Activated CD8-positive, alpha-beta memory T cell treated with anti-CD3 and anti-CD28 coated beads, Interleukin-2, amount 10 ng/mL, durations not matched to agents 7 days and 5 days (primary cell): ENCODE measurements at places on chromosomes 3 and 15. TPM values are rescaled to one million over a fixed set of nuclear protein-coding genes. Genes with fewer than 3 reads are reported as not detected.

DNA sequence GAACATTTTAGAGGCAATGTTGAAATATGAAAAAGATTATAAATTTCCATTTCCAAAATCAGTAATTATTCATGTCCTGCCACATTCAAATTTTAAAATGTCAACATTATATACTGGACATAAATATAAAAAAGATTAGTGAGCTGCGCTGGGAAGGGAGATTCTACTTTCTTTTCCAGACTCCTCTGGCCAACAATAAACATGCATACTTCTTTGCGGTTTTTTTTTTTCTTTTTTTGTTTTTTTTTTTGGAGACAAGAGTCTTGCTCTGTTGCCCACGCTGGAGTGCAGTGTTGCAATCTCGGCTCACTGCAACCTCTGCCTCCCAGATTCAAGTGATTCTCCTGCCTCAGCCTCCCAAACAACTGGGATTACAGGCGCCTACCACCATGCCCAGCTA, 105.5 kb downstream of the ADAM10 start:
- DNase-seq: no peak

- no peak for DNase-seq
Measured at GRCh38 chr15:60635507-60636352, 156.8 kb upstream of the ICE2 start.

GRCh38 chr3:150407051-150407807, 869 bp upstream of the TSC22D2 start:
- no peak for DNase-seq

DNA sequence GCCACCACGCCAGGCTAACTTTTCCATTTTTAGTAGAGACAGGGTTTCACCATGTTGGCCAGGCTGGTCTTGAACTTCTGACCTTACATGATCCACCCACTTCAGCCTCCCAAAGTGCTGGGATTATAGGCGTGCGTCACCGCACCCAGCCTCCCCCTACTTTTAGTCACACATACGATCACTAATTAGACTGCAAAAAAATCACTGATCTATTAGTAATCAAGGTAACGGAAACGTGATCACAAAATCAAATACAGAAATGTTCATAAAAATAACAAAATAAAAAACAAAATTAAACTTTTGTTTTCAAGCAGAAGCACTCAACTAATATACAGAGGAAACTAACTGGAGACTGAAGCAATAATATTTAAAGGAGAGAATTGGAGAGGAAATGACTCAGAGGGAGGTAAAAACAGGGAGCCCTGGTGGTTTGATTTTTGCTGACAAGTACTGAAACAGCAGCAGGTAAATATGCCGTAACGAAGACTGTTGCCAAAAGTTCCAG, 4.6 kb downstream of the WDR53 start:
- DNase-seq: peak; percentile 46

- DNase-seq: no peak
Measured at GRCh38 chr15:45221967-45222366, 30.1 kb upstream of the SLC28A2 start.

DNA sequence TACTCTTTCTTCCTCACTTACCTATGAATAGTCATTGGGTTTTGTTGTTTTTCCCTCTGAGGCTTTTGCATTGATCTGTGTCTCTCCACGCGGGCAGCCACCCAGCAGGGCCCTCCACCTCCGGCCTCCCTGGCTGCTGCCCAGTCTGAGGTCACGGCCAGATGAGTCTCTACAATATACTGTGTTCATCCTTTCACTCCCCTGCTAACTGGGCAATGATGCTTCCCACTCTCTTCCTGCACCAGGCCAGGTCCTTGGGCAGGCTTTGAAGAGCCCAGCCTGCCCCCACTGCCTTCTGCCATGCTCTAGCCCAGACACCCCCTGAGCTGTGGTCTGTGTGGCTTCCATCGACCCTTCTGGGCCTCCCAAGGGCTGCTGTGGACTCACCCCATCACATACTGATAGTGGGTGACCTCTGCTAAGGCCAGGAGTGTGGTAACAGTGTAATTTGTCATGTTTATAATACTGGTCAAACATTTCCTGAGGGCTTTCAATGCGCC, 18.0 kb downstream of the PDIA5 start:
- no peak for DNase-seq

DNA sequence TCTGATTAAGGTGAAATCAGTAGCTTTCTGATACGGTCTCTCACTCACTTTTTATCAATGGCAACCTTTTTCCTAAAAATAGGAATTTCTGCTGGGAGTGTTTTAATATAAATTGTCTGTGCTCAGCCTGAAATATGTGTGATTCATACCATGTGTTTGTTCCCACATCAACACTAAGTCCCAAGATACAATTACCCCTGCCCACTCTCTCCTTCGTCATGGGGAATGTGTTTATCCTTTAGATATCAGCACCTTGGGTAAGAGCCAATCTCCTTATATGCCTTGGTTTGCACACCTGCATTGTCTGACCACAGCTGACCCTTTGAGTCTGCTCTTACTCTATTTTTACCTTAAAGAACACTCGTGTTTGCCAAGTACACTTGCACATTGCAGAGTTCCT, 356.4 kb downstream of the LPP start:
- no peak for DNase-seq

GRCh38 chr3:32313723-32314473, 75.4 kb downstream of the CMTM8 start:
- DNase-seq: no peak

The CMTM8 gene
- total RNA-seq: 4.4 TPM

The ZNF660 gene
- 0.18 TPM for total RNA-seq

The DLL4 gene
- total RNA-seq: not detected

The C15orf62 gene
- total RNA-seq: 0.82 TPM

The CADM2 gene
- total RNA-seq: 0.58 TPM

The RAB7A gene
- total RNA-seq: 238 TPM

The CIB2 gene
- 1.2 TPM for total RNA-seq

The CACNA1D gene
- 0.41 TPM for total RNA-seq
